ENCODE measurements at places on chromosomes 1 and 21.
A peak's percentile ranks its signal among the peaks of the same experiment; 100 is the strongest.

- no peak for DNase-seq
Measured at GRCh38 chr1:226497276-226497833, 51.2 kb upstream of the STUM start.

- DNase-seq, result no peak
Measured at GRCh38 chr1:3009556-3009955, 11.7 kb upstream of the ACTRT2 start.

- no peak for DNase-seq
Measured at GRCh38 chr1:45769261-45769932, 18.9 kb upstream of the IPP start.

DNA sequence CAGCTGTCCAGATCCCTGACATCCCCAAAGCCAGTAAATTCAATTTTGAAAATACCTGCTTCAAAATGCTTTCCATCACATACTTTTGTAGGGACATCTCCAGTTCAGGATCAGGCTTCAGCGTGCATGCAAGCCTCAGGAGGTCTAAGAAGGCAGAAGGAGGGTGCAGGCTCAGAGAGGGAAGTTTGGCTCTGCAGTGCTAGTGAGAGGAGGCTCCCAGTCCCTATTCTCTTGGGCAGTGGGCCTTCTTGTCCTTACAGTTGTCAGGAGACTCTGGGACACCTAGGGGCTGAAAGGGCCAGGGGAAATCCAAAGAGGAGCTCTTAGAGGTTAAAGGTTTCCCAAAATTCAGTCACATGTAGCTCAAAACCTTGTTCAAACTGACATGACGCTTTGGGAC, 20.1 kb downstream of the ADCY10 start:
- no peak for DNase-seq

- DNase-seq, result no peak
Measured at GRCh38 chr1:146046664-146047063, 25.1 kb upstream of the HJV start.

DNA sequence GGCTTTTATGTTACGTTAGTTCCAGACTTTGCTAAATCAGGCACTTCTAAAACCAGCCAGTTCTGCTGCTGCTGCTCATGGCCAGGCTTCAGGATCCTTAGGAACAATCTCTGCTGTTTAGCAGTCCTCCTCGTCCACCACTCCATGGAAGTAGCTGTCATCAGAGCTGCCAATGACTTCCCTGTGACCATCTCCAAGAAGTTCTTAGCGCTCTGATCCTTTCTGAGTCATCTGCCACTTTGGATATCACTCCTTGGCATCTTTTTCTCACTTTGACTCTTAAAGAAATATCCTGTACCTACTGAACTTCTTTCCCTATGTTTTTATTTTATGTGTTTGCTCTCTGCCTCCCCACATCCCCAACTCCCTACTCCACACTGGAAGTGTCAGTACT, 14.7 kb upstream of the IRF2BP2 start:
- DNase-seq, result no peak

DNA sequence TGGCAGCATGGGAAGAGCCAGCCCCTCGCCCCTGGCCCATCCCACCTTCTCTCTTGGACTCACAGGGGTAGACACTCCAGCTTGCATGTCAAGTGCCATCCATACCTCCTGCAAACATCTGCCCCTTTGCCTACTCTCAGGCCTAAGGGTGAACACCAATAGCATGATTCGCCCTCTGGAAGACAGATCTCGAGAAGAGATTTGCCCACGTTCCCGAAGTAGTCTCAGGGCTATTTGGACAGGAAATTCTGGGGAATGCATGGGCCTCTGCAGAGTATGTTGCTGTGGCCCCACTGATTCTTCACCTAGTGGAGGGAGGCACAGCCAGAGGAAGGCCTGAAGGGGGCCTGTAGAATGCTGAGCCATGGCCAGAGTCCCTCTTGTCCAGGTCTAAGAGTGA, 29.8 kb upstream of the DNASE2B start:
- no peak for DNase-seq

DNA sequence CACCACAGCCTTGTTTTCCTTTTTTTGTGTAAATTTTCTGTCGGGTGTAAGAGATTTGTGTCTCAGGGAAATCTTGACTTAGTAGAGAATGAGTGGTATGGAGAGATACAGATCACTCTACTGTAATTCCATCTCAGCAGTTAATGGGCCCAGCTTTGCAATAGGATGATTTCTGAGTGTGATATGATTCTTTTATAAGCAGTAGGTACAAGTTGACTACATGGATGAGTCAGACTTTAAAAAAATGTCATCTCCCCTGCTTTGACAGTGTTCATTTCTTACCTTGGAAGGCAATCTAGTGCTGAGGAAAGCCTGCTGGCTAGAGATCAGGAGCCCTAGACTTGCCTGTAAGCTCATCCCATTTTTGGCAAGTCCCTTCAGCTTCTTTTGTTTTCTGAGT, 261.9 kb downstream of the RYR2 start:
- DNase-seq, result no peak

- no peak for DNase-seq
Measured at GRCh38 chr1:17199267-17200044, 5.5 kb upstream of the PADI1 start.

- DNase-seq, result no peak
Measured at GRCh38 chr21:29568020-29568697, 269.4 kb downstream of the BACH1 start.

GRCh38 chr21:46100426-46100825, 2.5 kb downstream of the COL6A2 start:
- DNase-seq, result no peak

DNA sequence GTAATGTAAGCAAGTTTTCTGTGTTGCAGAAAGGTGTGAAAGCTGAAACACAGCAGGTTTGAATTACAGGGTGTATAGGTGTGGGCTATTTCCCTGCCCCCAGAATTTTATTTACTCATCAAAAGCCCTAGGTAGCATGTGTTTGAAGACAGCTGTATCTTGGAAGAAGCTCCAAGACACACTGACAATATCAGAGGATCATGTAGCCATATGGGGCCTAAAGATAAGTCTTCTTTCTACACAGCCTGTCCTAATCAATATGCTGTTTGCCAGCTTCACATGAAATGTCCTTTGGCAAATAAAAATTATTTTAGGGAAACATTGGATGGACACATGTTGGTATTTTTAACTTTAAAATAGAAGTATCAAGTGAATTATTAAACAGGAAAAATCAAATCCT, 17.5 kb upstream of the SUCO start:
- no peak for DNase-seq

- no peak for DNase-seq
Measured at GRCh38 chr21:25967901-25968438, 202.6 kb downstream of the APP start.

- DNase-seq, result no peak
Measured at GRCh38 chr21:27371115-27371974, 404.5 kb upstream of the ADAMTS5 start.

DNA sequence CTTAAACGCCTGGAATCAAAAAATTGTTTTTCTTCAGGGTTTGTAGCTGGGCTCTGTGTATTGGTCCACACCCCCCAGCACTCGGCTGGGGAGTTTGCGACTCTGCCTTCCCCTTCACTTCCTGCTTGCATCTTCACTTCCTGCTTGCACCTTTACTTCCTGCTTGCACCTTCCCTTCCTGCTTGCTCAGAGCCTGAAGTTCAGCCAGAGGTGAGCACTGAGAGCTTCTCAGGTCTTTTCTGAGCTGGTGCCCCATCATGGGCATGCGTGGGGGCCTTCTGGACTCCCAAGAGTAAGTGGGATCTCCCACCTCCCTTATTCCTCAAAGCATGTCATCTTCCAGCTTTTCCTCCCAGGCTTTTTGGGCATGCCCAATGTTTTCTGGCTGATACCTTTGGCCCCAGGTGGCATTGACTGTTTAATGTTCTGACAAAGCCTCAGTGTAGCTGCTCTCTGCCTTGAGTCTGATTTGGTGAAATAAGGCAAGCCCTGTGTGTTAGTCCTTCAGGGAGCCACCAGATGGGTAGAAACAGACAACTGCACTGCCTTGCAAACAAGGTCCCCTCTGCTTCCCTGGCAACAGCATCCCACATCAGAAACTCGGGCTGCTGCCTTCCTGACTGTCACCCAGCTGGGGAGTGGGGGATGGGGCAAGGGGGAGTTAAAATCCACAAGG, 3.5 kb downstream of the KRTAP10-2 start:
- DNase-seq, result peak; percentile 37

DNA sequence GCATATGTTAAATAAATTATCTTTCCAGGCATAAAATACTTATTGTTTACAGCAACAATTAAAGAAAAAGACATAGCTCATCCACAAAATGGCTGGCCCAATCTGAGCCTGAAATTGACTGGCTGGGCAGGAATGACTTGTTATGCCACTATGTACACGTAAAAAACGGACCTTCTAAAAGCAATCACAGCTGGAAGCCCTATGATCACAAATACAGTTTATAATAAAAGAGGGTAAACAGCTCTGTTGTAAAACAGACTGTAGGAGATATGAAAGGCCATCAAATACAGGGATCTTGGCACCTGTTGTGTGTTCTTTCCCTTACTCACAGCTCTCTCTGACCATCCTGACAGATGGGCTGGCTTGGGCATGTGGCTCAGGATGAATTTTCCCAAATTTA, 70.5 kb upstream of the DMRTA2 start:
- no peak for DNase-seq

- DNase-seq, result no peak
Measured at GRCh38 chr1:22045604-22046228, 6.8 kb upstream of the CDC42 start.

DNA sequence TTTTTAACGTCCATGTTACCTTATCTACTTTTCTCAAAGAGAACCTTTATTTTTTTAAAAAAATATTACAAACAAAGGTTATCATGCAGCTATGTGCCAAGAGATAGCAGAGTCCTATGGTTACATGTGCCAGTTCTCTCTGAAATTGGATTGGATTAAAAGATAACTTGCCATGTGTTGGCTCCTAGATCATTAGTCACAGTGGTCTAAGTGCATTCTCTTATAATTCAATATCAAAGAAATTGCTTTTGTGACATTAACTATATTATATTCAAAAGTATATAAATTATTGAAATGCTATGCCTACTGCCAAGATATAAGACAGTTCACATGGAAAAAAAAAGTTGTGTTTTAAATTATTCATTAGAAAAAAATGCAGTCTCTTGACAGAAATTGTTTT, 494.2 kb downstream of the NEGR1 start:
- DNase-seq, result no peak

GRCh38 chr21:18369115-18369514, 34.5 kb downstream of the TMPRSS15 start:
- no peak for DNase-seq

DNA sequence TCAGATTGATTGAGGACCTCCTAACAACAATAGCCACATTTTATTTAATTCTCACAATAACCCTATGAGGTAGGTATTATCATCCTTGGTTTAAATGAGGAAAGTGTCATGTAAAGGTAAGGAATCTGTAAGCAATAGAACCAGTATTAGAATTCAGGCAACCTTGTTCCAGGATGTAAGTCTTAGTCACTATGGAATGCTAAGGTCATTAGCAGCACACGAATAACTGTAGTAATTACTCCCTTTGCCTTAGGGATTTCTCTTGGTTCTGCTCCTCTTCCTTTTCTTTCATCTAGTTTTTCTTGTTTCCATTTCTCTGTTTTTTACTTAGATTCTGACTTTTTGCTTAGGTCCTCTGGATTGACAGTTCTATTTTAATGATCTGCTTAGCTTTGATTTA, 23.1 kb upstream of the ATP6V1G3 start:
- no peak for DNase-seq

DNA sequence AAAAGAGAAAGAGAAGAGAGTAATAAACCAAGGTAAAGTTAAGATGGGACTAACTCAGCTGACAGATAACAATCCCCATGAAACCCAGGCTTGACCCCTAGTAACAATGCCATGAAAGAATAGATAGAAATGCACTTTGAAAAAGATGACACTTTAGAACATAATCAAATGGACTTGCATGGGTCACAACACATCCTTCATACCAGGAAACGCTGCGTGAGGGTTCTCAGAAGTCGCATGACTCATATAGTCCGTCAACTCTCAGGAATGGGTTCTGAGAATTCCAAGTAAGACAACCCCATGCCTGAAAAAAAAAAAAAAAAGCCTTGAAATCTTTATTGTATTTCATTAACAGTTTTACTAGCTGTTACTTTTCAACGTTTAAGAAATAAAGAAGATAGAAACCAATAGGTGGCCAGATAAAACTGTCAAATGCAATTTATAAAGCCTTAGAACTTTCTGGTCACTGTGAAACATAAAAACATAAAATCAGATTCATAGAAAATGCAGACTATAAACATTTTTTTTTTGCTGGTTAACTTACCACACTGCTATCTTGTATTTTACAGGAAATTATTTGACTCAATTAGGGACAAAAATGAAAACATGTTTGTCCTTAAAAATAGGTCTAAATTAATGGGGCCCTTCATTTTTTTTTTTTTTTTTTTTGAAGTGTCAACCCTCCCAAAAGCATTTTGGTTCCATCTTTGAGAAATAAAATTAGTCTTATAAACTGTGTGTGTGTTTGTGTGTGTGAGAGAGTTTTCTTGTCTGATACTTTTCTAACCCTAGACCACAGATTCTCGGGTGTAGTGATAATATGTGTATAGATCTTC, 202.1 kb downstream of the NCAM2 start:
- peak; percentile 9 for DNase-seq

DNA sequence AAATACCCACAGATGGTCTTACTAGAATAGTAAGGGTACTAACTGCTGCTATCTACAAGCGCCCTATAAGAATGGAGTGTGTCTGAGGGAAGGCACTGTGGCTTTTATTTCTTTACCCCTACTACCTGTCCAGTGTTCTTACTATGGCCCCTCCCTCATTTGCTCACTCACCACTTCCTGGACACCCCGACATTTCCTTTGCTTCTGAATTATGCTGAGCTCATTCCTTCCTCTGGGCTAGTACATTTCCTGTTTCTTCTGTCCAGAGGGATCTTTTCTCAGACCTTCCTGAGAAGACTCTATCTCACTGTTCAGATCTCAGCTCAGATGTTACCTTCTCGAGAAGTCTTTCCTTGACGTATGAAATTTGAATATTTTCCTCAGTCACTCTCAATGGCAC, 192.1 kb upstream of the DAB1 start:
- DNase-seq, result no peak

- no peak for DNase-seq
Measured at GRCh38 chr21:25577424-25578055, 29.7 kb downstream of the MRPL39 start.

DNA sequence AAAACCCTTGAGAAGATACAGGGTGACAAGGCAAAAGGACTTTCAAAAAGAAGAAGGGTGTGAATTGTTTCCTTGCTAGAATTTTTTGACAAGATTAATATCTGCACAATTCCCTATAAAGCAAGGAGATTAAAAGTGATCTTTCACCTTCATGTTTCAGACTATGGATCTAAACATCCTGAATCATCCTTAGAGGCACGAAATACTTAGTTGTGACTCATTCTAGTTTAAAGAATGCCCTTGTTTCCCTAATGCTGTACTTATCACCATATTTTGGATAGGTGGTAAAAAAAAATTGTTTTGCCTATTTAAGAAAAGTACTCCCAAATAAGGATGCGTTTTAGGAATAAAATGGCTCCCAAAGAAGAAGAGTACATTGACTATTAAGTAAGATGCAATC, 415.1 kb downstream of the LRRIQ3 start:
- DNase-seq, result no peak

GRCh38 chr1:27438621-27439061, 46.2 kb downstream of the GPR3 start:
- no peak for DNase-seq
